ENCODE measurements at places on chromosomes 4 and X. TPM values are rescaled to one million over a fixed set of nuclear protein-coding genes. Genes with fewer than 3 reads are reported as not detected.

Gene EPGN
- total RNA-seq: 0.49 TPM

Gene MAML3
- total RNA-seq: 2.3 TPM

Gene PITX2
- total RNA-seq: 18.1 TPM

Gene SLITRK2
- not detected for total RNA-seq

Gene CLCN4
- 5.0 TPM for total RNA-seq

Gene AMTN
- not detected for total RNA-seq

Gene CYSLTR1
- not detected for total RNA-seq

Gene PNMA3
- 0.12 TPM for total RNA-seq

Gene SPATA18
- 25.2 TPM for total RNA-seq

Gene WDR44
- total RNA-seq: 20.3 TPM

Gene COL25A1
- total RNA-seq: 4.1 TPM

Gene MAGEB1
- total RNA-seq: not detected

Gene HAND2
- 0.49 TPM for total RNA-seq

Gene BEND4
- not detected for total RNA-seq

Gene ACOT9
- 52.6 TPM for total RNA-seq

Gene TMPRSS11A
- total RNA-seq: not detected

Gene TSR2
- 9.1 TPM for total RNA-seq

Gene ASMT
- total RNA-seq: 0.12 TPM

Gene PPP2R2C
- total RNA-seq: 0.24 TPM

Gene RASGEF1B
- total RNA-seq: 0.16 TPM

Data from hair follicle dermal papilla cell (primary cell).